Activated naive CD4-positive, alpha-beta T cell (primary cell): ENCODE measurements at places on chromosomes 16 and 17.

DNA sequence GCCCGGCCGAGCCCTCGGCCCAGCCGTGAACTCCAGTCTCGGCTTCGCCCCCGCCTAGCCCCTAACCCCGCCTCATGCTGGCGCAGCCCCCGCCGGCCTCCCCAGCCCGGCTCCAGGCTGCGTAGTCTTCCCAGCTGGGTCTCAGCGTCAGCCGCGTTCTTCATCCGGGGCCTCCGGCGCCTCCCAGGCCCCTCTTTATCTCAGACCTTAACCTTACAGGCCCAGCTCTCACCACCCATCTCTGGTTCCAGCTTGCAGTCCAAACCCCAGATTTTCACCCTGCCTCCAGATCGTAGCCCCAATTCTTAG is at the start of gene PROCA1:
PROCA1 (minus strand) TSS at position 166 of the 309 bp plus-strand sequence. CDS start 228 bp downstream, outside the sequence.
- DNase-seq = peak; percentile 50

DNA sequence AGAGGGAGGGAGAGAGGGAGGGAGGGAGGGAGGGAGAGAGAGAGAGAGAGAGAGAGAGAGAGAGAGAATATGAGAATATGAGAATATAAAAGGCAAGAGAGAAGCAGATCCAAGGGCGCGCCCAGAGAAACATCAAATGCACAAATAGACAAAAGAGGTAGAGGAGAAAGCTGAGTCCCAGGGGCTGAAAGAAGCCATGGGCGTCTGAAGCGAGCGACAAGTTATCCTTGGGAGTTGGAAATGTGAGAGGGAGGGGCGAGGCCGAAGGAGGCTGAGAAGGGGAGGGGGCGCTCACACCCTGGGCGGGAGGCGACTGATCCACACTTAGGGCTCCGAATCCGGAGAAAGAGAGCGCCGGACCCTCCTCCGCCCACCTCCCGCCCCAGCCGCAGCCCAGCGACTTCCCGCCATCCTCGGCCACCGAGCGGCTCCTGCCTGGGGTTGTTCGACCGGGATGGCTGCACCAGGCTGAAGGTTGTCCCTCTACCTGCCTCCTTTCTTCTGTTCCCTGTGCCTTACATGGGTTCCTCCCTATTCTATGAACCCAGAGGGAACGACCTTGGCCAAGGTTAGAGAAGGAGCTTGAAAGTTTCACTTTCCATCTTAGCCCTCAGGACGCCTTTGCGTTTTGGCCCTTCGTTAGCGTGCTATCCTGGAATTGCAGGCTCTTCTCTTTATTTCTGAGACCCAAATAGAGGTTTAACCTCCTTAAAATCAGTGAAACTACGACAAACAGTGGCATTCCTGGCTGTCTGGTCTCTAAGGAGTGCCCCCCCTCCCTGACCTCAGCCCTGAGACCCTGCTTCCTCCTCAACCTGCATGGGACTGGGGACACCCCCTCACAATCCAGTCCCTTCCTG is 21.2 kb upstream of the HOXB9 start:
- DNase-seq = no peak

DNA sequence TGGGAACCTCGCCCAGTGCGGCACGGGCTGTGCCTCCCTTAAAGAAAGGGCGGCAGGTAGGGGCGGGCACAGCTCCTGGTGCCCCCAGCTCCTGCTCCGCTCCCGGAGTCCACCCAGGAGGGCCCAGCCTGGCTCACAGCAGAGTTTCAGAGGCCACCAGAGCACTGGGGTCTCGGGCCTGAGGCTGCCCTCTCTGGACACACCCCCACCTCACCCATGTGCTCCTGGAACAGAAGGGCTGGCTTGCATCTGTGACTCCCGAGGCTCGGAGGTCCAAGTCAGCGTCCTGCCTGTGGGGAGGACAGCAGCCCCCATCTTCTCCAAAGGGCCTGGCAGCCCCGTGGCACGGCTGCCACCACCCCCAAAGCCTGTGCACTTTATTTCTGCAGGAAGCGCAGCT is 62.7 kb downstream of the RBFOX3 start:
- no peak for DNase-seq

- DNase-seq = no peak
Observed at GRCh38 chr16:68270353-68270752, 6.0 kb downstream of the SLC7A6 start.

- DNase-seq = no peak
Observed at GRCh38 chr17:66900126-66901010, 64.1 kb upstream of the CACNG4 start.

- DNase-seq = no peak
Observed at GRCh38 chr17:2202302-2202995, 101.1 kb downstream of the SMG6 start.

GRCh38 chr17:17053446-17054379 is 11.5 kb downstream of the MPRIP start:
- DNase-seq = no peak

DNA sequence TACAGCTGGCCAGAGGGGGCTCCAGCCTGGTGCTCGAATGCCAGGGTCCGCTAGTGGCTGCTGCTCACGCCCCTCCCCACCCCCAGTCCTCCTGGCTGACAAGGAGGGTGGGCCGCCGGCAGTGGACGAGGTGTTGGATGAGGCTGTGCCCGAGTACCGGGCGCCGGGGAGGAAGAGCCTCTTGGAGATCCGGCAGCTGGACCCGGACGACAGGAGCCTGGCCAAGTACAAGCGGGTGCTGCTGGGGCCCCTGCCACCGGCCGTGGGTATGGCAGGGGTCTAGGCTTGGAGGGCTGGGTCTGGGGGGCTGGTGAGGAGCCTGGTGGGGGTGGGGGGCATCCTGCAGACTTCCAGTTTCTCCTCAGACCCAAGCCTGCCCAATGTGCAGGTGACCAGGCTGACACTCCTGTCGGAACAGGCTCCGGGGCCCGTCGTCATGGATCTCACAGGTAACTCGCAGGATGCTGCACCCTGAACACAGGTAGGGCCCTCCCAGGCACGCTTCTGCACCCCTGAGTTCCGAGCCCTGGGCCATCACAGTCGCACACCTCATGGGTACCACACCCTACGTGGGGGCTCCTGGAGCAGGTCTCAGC is 1.2 kb upstream of the PDIA2 start:
- DNase-seq = no peak

GRCh38 chr17:79382313-79382712 is 228.5 kb downstream of the RBFOX3 start:
- no peak for DNase-seq

DNA sequence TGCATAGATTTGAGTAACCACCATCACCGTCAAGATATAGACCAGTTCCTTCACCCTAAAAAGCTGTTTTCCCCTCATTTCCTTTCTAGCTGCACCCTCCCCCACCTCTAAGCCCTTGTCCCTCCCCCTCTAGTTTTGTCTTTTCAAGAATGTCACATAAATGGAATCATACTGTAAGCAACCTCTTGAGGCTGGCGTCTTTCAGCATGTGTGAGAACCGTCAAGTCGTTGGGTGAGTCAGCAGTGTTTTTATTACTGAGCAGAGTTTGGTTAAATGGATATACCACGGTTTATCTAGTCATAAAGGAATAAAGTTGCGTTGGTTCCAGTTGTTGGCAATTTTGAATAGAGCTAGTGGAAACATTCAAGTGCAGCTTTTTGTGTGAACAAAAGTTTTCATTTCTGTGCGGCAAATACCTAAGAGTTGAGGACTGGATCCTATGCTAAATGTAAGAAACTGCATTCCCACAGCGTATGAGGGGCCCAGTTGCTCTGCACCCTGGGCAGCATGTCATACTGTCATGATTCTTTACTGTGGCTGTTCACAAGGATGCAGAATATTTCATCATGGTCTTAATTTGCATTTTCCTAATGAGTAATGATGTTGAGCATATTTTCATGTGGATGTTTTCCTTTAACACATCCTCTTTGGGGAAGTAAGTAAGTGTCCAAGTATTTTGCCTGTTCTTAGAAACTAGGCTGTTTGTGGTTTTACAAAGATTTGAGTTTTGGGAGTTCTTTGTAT is 264.3 kb downstream of the CPPED1 start:
- DNase-seq = no peak

GRCh38 chr16:29316761-29317183 is 89.7 kb downstream of the NPIPB11 start:
- DNase-seq = no peak

DNA sequence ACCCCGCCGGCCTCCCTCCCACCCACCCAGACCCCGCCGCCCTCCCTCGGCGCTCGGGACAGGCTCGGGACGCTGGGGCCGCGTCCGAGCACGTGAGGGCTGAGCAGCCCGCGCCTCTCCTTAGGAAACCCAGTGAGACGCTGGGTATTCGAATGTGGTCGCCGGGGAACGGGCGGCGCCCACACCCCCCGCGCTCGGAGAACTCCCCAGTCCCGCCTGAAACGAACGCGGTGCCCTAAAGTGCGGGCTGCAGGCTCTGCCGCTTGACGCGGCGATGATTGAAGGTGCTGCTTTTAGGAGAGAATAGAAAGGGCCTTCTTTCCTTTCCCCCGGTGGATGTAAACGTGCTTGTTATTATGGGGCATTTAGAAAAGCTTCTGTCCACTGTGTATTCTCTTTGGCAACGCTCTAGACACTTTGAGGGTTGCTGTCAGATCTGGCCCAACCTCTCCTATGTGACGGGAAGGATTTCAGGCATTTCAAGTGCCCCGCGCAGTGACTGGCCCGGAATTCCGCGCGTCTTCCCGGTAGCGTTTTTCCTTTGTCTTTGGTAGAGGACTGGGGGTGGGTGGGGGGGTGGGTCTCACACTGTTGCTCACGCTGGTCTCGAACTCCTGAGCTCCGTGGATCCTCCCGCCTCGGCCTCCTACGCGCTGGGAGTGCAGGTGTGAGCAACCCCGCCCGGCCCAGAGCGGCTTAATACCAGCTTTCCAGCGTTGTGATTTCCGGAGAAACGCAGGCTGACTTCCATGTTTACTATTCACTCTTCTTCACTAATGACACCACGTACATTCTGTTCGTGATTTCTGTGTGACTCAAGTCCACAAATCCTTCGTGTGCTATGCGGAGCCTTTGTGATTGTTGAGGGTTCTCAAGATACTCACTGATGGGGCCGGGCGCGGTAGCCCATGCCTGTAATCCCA is 21.8 kb upstream of the FOXK2 start:
- no peak for DNase-seq

DNA sequence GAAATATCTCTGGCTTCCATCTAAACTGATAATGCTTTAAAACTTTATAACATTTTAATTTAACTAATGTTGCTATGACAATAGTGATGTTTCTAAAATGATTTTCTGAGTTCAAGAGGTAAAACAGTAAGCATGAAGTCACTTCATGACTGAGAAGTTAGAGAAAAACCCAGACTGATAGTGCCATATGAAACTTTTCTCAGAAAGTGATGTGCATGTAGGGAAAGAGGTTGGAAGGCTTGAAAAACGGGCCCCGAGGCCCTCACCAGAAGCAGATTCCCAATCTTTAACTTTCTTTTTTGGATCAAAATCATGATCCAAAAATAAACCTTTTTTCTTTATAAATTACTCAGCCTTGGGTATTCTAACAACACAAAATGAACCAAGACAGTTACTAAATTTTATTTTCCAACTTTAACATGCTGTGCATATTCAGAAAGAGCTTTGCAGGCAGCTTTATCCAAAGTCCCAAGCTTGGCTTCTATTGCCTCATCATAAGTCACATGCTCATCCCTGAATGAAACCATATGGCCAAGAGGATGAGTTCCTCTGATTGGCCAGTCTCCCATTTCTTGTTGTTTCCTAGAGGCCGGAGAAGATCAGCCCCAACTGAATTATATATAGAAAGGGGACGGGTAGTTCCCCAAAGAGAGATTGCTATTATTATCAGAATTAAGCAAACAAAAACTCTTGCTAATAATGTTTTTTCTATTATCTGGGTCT is 357.6 kb upstream of the SALL1 start:
- no peak for DNase-seq

GRCh38 chr17:46809110-46809571 is 9.4 kb downstream of the WNT3 start:
- DNase-seq = no peak

GRCh38 chr17:7403727-7403976 is 245 bp downstream of the TMEM256 start:
- DNase-seq = no peak

- DNase-seq = no peak
Observed at GRCh38 chr16:1701216-1701878, 4.6 kb upstream of the MAPK8IP3 start.

DNA sequence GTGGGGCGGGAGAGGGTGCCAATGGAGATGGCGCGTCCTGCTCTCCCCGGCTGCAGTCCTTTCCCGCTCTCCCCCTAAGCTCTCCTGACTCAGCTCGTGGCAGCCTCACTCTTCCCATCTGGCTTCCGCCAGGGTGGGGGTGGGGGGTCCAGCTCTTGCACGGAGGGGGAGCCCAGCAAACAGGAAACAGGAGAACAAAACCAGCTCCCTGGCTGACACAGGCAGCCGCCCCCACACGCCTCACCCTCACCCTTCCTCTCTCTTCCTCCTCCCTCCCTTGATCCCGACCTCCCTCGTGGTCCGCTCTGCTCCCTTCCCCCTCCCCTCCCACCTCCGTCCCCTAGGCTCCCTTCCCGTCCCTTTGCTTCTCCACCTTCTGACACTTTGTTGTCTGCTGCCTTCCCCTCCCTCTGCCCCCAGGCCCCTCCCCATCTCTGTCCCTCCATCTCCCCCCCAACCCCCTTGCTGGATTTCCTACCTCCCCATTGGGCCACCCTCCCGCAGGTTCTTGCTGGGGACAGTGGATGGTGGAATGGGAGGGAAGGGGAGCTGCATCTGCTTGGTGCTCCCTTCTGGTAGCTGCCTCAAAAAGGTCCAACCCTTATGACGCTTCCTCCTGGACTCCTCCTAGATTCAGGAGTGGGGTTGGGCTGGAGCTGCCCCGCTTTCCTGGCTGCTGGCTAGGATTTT is 23.7 kb downstream of the ARHGAP23 start:
- DNase-seq = no peak

DNA sequence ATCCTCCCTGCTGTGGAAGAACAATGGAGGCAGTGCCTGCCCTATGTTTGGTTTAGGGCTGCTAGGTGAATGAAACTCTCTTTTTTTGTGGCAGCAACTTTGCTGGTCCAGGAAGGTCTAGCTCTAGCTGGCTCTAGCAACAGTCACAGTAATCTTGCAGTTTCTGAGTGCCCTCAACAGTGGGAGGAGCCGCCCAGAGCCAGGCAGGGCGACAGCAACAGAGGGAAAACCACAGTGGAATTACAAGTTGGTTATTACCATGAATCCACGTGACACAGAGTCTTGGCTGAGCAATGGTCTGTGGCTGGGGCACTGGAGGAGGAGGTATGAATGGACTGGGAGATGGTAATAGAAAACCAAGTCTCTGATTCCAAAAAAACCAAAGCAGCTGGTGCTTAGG is 10.3 kb downstream of the HSPB9 start:
- no peak for DNase-seq

DNA sequence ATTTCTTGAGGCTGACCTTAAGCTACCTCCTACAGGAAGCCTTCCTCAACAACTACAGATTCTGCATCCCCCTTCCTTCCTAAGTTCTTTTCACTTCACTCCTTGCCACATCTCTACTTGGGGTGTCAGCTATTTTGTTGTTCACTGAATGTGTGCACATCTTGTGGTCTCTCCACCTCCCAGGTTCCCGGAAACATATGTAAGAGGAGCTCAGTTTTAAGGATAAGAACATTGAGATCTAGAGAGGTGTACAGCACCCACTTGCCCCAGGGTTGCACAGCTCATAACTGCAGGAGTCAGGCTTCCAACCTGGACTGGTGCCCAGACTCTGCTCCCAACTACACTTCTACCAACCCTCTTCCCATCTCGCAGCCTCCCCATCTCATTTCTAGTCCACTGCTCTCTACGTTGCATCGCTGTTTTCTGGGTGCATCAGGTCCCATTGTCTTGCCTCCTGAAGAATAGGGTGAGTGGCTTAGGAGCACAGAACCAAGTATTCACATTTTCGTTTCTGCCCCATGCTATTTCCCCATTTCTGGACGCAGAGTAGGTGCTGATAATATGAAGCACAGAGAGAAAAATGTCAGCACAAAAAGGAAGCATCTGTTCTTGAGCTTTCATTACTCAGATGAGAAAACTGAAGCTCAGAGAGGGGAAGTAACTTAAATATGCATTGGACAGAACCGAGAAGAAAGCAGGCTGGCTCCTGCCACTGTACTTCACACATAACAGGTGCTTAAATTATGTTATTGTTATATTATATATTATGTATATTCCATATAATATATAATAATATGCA is 292.0 kb upstream of the CCL2 start:
- DNase-seq = no peak
